Glutamatergic neuron (in vitro differentiated cells): ENCODE measurements at places on chromosomes 16 and 17.
A peak's percentile ranks its signal among the peaks of the same experiment; 100 is the strongest.

- DNase-seq = peak; percentile 88
These were observed 12.4 kb downstream of the HDAC5 start for GRCh38 chr17:44110823-44111633.

- no peak for DNase-seq
These were observed 977.4 kb downstream of the KCNJ18 start for GRCh38 chr17:22669721-22670120.

DNA sequence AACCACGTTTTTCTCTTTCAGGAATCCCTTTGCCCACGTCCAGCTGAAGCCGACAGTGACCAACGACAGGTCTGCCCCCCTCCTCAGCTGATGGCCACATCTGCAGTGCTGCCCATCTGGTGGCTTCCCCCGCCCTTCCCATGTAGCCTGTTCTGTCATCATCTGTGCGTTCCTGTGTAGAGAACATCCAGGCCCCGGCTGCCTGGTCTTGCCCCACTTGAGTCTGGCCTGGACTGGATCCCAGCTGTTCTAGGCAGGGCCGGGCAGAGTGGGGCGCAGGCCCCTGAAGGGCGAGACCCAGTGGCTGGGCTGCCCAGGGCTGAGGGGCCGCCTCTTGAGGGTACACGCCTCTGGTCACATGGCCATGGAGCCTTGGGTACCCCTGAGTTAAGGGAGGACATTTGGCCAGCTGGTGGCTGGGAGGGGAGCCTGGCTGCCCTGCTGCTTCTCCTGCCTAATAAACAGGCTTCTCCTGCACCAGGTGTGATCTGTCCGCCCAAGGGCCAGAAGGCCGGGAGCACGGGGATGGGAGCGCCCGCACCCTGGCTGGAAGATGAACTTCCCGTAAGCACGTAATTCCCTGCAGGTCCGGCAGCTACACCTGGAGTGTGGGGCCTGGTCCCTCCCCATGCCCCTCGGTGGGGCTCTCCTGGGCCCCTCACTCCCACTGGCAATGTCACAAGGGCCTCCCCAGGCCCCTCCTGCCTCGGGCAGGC, 49.4 kb upstream of the PVALEF start:
- DNase-seq = no peak

- DNase-seq = no peak
These were observed 1.6 kb downstream of the TMEM114 start for GRCh38 chr16:8588682-8589056.

DNA sequence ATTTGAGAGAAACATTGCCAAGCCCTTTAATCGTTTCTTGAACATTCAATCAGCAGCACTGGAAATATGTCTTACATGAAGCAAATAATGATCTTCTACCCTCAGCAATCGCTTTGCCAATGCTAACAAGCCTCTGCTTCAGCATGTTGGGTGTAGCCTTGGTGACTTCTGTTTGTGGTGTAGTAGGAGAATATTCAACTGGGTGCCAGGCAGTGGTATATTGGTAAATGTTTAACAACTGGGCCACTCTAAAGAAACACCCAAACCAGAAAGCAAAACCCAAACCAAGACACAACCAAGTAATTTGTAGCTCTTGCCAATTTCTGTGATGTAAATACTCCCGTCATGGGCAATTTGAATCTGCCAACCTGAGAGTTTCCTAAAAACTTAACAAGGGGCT, 9.7 kb downstream of the CDH13 start:
- no peak for DNase-seq

- DNase-seq = no peak
These were observed 826 bp downstream of the LYZL6 start for GRCh38 chr17:35942588-35943186.

- DNase-seq = no peak
These were observed 504.2 kb upstream of the SALL1 start for GRCh38 chr16:51655249-51655648.

- no peak for DNase-seq
These were observed 587 bp upstream of the DBF4B start for GRCh38 chr17:44707755-44708400.

DNA sequence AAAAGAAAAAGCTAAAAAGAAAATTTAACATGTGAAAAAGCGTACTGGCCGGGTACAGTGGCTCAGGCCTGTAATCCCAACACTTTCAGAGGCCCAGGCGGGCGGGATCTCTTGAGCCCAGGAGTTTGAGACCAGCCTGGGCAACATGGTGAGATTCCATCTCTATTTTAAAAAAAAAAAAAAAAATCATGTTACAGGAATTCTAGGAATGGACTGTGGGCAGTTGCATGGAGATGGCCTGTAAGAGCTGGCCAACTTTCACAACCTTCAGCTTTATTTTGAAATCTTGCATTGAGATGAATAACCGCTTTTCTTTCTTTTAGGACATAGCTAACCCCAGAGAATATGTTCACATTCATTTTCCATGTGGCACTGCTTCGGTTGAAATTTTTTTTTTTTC, 8.2 kb upstream of the CIAO3 start:
- DNase-seq = no peak

DNA sequence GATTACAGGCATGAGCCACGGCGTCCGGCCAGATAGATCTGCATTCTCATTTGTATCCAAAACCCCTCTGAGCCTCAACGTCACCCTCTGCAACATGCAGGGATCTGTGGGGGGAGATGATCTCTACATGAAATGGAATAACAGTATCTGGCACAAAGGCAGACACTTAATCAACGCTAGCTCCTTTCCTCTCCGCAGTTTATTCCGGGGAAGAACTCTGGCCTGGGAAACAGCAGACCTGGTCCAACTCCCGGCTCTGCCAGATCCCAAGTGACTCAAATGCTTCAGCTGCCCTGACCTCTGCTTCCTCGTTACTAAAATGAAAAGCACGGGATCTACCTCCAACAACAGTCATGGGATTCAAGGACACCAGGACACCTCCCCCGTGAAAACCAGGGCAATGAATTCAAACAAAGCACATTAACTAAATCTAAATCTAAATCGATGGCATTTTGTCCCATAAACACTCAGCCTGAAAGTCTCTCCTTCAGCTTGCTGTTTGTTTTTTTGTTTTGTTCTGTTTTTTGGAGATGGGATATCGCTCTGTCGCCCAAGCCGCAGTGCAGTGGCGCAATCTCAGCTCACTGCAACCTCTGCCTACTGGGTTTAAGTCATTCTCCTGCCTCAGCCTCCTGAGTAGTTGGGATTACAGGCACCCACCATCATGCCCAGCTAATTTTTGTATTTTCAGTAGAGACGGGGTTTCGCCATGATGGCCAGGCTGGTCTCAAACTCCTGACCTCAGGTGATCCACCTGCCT, 78.2 kb downstream of the NXN start:
- no peak for DNase-seq

- no peak for DNase-seq
These were observed 7.7 kb upstream of the ARHGAP23 start for GRCh38 chr17:38420518-38420917.

- DNase-seq = no peak
These were observed 16.9 kb downstream of the ETV4 start for GRCh38 chr17:43528988-43529814.

- peak; percentile 75 for DNase-seq
These were observed 38.5 kb downstream of the IGF2BP1 start for GRCh38 chr17:49035470-49036269.

- no peak for DNase-seq
These were observed 19.4 kb upstream of the COL1A1 start for GRCh38 chr17:50220811-50221210.

- no peak for DNase-seq
These were observed 6.8 kb downstream of the NLE1 start for GRCh38 chr17:35135322-35135721.

GRCh38 chr16:47705266-47705665, 244.1 kb downstream of the PHKB start:
- no peak for DNase-seq

- DNase-seq = no peak
These were observed 485.4 kb downstream of the KCNJ2 start for GRCh38 chr17:70654706-70655105.

DNA sequence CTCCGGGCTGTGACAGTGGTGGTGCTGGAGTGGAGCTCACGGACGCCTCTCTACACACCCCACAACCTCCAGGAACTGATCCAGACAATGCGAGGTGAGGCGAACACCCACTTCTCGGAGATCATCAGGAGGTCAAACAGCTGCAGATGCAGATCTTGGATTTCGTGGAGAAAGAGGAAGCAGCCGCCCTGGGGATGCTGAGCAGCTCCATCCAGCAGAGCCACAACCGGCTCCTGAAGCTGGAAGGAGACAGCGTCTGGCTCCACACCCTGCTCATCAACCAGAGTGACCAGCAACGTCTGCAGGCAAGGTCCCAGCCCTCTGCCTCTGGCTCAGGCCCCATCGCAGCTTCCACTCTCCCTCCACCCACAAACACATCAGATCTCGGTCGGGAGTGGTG, 13.2 kb upstream of the SLC16A5 start:
- no peak for DNase-seq
